ENCODE measurements at places on chromosomes 1 and 21.

DNA sequence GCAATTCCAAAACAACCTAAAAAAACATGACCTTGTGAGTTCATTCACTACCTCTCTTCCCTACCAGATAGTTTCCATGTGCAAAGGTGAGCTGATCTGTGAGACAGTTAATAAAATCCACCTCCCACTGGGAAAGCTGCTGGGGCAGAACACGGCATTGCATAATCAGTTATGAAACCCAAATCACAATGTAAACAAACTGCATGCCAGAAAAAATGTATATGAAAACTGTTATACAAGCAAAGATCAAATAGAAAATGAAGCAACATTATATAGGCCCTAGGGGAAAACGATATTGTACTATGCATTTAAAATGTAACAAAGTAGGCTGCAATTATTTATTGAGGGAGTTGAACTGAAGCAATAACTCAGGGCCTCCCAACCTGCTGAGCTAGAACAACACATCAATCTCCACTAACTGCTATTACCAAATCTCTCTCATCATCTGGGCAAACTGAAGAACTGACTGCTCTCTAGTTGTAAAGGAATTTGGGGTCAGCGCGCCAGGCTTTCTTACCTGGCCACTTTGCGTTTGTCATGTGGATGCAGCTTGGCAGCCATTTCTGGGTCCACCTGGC, 31.0 kb downstream of the TRIT1 start:
- no peak for DNase-seq

- DNase-seq: no peak
Observed at GRCh38 chr1:64494659-64495058, 24.7 kb downstream of the CACHD1 start.

DNA sequence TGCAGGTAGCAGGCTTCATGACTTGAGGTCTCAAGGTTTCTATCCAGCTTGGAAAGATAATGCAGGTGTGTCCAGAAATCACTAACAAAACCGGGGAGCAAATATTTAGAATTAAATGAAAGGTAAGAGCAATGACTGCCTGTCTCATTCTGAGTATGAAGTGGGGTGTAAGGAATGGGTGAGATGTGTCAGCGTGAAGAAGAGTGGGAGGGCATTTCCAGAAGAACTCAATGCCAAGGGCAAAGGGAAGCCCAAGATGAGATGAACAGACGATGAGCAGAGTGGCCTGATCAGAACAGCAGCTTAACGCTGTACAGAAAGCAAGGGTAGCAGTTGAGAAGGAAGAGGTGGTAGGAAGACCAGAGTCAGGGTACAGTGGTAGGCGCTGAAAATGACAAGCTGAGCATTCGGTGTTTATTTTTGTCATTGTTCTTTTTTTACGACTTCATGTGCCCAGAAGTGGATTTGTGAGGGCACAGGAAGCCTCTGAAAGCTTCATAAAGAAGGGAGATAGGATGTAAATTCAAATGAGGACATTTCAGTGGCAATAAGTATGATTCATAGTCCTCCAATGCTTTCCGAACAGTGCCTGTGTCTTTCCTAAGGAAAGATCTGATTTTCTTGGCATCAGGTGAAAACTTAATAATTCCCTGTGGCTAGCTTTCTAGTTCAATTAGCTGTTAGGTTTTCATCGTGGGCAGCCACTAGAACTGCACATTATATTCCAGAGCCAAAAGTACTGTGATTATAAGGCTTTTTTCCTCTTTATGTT, 190.5 kb downstream of the APP start:
- no peak for DNase-seq

GRCh38 chr21:41726970-41727783, 39.7 kb downstream of the RIPK4 start:
- peak; percentile 61 for DNase-seq

DNA sequence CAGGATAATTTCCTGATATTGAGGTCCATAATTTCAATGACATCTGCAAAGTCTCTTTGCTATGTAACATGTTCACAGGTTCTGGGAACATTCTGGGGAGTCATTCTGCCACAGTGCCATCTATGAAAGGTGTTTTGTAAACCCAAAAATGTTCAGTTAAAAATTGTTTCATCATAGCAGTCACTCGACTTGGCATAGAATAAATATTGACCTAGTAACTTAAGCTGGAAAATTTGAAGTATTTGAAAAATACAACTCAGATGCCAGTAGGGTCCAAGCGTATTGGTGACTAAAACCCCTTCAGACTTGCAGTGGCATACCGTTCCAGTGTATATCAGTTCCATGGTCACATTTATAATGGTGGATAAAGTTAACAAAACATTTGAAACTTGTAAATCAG, 6.8 kb downstream of the DESI2 start:
- no peak for DNase-seq

DNA sequence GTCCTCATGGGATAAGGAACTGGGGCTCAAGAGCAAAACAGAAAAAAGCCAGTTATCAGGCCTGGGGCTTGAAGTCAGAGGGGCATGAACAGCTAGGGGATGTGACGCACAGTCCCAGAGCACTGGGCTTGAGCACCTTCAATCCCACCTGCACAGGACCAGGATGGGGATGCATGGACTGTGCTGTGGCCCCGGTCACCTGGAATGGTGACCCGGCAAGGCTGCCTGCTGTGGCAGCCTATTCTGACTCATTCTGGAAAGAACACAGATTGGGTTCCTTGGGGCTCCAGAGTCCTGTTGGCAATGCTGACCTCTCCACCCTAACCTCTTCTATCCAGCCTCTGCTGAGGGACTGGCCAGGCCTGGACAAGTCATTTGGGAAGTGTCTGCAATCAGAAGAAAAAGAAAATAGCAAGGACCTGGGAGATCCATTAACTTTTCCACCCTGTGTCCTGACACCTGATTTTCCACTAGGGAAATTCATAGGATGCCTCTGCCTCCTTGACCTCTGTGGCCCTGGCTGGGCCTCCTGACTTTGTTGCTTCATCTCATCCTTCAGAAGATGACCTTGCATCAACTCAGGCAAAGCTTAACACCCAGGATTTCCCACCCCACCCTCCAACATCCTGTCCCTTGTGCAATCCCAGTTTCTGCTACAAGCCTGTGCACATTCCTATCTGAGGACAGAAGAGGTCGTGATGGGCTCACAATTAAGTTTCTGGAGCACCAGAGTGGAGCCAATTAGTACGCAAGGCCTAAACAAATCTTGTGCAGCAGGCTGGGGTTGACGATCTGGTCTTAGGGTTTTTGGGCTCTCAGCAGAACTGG, 17.9 kb upstream of the FMOD start:
- peak; percentile 55 for DNase-seq

DNA sequence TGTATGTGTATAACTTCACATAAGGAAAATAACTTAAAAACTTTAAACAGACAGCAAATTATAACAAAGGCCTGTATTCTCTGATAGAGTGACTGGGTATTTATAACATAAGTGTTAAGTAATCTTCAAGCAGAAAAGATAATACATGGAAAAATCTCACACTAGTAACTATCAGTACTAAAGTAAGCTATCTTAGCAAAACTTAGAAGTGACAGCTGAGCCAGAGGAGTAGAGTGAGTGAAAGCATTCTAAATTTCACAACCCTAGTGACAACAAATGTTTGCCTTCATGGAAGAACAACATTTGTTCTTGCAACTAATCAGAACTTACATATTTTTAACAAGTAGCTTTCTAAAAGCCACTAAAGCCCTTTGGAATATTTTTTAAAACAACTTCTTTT, 74.5 kb upstream of the B3GALT2 start:
- DNase-seq: no peak

DNA sequence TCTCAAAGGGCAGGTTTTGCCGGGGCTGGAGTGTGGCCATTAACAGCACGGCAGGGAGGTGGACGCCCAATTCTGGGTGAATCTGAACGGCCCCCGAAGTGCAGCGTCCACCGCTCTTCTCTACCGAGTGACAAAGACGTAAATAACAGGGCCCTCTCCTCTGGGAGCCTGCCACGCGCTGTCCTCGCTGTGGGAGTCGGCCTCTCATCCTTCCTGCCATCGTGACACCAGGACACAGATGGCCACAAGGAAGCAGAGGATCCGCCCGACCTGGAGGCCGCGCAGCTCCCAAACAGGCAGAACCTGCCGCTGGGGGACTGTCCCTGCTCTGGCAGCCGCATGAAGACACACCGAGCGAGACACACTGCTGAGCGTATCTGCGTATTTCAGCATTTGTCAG, 12.1 kb upstream of the CDK11B start:
- no peak for DNase-seq

GRCh38 chr1:2925918-2926317, 95.3 kb upstream of the ACTRT2 start:
- DNase-seq: no peak

DNA sequence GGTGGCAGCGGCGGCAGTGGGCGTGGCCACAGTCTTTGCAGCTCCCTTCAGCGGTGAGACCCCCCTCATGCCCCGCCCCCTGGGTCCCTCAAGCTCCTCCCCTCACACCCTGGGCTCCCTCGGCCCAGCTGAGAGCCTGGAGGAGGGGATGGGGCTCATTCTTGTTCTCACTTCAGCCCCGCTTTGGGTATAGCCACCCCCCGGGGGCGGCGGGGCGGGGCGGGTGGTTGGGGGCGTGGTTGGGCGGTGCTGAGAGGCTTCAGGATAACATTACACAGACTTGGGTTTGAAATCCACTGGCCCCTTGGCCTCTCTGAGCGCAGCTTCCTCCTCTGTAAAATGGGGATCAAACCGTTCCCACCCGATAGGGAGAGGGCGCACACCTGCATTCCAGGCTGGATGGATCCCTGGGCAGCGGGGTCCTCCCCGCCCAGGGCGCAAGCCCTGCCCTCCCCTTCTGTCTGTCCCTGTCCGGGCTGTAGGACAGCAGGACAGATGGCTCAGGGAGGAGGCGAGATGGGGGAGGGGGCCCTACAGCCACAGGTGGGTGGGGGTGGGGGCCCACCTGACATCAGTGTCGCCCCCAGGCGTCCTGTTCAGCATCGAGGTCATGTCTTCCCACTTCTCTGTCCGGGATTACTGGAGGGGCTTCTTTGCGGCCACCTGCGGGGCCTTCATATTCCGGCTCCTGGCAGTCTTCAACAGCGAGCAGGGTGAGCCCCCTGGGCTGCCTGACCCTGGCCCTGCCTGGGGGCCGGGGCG, 5.1 kb downstream of the CLCNKA start:
- no peak for DNase-seq

DNA sequence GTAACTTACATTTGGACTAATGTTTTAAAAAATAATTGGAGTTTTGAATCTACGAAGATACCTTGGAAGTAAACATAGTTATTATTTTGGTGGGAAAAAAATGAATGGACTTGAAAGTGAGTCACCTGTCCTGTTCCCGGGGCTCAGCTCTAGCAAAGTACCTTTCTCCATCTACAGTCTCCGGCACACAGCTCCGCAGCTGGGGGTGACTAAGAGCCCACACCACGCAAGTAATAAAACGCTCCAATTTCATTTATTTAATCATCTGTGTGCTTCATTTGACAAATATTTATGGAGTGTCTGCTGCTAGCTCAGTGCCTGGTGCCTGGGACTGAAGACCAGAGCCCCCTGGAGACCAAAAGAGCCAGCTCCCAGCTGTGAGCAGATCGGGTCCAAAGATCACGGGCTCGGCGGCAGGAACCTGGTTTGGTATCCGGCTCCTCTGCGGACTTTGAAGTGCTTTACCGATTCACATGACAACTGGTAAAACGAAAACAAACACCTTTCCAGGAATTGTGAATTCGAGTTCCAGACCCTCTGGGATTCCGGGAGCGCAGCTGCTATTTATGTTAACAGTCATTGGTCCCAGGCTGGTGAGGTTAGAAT, 1.7 kb upstream of the RIPK4 start:
- peak; percentile 60 for DNase-seq

- peak; percentile 94 for DNase-seq
Observed at GRCh38 chr1:165827268-165828102, at the start of gene UCK2. Gene UCK2 (plus strand): TSS chr1:165827614. CDS start chr1:165827834, 220 bp downstream.

- no peak for DNase-seq
Observed at GRCh38 chr1:64536836-64537490, 67.0 kb downstream of the CACHD1 start.

DNA sequence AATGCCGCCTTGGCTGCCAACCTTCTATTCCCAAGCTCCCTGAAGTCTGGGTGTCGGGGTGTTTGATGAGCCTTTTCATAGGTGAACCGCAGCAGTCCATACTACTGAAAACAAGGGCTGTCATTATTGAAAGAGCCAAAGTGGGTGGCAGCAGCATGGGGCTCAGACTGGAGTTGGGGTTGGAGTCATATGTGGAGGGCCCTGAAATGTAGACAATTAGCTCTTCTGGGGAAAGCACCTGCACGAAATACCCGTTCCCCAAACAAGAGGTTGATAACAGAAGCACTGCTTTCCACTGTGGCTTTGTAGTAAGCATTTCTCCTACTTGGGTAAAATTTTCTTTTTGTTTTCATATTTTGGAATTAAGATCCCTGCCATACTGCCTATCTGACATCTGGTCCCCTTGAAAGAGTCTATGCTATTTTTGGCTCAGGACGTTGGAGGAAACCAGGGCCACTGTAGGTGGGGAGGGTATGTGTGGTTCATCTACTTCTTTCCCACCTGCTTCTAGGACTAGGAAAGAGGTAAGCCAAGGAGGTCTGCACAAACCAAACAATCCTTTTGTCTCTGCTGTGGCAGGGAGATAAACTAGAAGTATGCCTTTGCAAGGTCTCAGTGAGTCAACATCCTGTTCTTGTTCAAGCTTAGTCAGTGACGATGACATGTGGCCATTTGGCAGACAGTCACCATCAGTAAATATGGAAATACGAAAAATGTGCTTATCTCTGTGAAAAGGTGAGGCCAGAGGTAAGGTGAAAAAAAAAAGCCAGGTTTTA, 197.0 kb upstream of the UBE2U start:
- peak; percentile 37 for DNase-seq

DNA sequence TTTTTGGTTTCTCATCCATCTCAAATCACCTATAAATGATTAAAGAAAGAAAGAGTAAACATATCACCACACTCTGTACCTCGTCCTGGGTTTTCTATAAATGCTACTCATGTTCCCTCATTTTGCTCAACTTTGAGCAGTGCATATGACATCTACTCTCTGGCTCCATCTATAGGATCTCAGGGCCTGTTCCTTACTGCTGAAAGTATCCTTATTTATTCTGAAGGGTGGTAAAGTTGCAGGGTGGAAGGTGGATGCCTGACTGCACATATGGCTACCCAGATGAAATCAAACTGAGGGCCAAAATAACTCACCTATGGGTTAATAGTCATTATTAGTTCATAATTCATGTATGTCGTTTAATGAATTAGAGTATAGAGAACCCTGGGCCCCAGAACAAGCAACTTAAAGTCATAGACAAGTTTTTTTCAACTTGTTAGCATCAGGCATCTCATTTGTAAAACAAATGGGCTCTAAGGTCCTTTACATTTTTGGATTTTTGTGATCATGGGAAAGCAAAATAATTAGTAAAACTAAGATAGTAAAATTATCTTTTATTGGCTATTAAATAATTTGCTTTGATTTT, 46.5 kb downstream of the NCF2 start:
- peak; percentile 48 for DNase-seq

DNA sequence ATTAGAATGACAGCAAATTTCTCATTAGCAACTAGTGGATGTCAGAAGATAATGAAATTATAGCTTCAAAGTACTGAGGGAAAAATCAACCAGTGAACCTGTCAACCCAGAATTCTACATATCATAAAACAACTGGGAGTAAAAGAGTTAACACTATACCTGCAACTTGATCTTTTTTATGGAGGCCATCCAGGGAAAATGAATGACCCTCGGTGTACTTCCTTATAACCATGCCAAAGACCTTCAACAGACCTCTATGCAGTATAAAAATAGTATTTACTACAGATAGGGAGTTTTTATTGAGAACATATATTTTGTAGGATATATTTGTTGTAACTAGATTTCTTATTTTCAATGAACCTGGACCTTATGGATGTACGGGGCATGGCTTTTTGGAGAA, 392.5 kb upstream of the ZRANB2 start:
- no peak for DNase-seq

- no peak for DNase-seq
Observed at GRCh38 chr21:45302082-45303061, 14.7 kb upstream of the POFUT2 start.

- no peak for DNase-seq
Observed at GRCh38 chr1:221937155-221937953, 195.5 kb upstream of the DUSP10 start.
